ENCODE measurements at places on chromosomes 2 and 18.
A peak's percentile ranks its signal among the peaks of the same experiment; 100 is the strongest.

DNA sequence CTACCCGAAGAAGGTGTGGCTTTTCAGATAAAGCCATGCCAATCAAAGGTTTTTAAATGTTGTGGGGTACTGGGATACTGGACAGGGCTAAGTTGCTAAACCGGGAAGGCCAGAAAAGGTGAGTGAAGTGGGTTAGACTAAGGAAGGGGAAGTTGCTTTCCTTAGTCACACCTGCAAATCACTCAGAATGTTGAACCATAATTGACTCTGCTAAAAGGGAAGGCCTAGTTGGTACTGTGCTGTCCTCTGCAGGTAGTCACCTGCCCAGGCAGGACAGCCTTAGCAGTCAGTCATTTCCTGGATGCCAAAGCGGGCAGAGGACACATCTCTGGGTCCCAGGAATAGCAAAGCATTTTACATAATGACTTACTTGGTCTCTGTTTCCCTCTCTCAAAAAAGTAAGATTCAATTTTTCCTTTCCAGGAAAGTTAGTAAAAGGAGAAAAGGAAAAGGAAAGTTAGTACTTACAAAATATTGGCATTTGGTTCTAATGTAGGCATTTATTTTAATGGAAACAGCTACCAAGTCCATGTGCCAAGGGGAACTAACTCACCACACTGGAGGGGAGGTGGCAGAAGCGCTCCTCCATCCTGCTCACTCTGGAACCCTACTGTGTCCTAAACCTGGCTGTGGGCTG lies 60.3 kb downstream of the RFTN2 start:
- no peak for DNase-seq

GRCh38 chr18:39806525-39806924 lies 2148.5 kb upstream of the PIK3C3 start:
- DNase-seq: no peak

DNA sequence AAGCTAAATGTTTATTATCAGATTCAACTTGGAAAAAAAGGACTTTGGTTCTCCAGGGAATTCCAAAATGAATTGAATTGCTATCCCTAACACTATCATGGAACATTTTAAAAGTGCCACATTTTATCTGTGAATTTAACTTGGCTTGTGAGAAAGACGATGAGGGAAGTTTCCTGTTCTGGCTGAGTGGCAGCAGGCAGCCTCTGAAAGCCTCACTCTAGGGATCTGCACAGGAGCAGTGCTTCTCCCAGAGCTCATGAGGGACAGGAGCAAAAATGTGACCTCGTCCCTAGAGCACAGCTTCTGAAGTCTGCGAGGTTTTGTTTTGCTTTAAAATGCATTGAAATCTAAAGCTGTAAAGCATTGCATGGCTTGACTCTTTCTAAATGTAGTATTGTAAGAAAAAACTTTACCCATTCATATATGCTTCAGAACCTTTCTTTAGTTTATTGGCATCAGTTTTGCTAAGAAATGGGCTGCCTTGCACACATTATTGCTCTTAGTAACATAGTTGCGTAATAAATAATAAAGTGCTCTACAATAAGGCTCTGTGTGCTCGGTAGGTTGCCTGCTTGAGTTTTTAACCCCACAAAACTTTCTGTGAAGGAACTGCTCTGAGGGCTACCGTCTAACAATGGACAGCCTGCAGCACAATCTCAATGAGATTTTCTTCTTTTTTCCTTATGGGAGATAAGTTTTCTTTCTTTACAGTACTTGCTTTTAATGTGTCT lies 136.2 kb upstream of the CDCA7 start:
- DNase-seq: no peak

GRCh38 chr2:160043265-160043664 lies 19.1 kb downstream of the PLA2R1 start:
- DNase-seq: no peak

DNA sequence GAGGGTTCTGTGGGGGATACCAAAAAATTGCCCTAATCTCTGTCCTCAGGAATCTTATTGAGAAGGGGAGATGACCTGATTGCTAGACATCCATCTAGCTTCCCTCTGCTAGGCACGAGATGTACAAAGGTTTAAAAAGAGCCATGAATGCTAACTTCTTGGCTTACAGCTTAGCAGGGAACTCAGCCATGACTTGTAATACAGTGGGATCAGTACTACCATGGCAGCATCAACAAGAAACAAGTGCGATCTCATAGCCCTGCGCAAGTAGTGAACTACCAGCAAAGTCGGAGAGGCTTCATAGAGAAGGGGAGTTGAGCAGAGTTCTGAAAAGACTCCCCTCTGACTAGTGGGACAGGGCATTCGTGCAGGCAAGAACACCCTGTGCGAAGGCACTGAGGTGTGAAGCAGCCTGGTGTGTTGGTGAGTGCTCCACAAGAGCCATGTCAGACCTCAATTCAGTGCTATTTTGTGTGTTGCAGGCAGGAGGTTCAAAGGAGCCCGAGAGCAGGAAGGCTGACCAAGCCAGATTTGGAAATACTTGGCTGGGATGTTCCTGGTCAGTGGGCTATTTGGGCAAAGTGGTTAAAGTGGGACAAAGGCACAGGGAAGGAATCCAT lies 130.0 kb downstream of the FMNL2 start:
- no peak for DNase-seq

- DNase-seq: no peak
Observed at GRCh38 chr2:238157506-238158017, 1.2 kb upstream of the ERFE start.

DNA sequence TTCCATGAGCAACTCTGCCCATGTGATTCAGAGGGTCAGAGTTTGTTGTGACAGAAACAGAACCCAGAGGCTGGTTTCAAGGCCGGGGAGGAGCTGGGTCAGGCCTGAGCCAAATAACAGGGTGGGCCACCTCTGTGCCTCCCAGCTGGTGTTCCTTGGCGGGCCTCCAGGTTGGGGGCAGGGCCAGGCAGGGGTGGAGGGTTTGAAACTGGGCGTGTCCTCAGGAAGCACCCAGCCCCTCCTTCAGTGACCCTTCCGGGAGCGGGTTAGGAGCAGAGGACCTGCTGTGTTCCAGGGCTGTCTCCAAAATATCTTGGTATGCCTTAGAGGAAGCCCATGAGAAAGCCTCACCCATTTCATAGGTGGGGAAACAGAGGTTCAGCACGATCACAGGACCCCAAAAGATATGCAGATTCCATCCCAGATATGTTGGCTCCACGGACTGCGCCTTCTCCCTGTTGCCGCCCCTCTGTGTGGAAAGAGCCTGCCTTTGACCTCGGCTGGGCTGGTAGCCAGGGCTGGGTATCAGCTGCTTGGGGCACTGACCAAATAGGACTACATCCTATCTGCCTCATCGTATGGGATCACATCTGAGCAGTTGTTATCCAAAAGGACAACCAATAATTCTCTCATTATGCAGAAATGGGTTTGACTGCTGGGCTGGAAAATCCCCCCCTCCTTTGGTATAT lies 74.8 kb upstream of the GLI2 start:
- peak; percentile 18 for DNase-seq

DNA sequence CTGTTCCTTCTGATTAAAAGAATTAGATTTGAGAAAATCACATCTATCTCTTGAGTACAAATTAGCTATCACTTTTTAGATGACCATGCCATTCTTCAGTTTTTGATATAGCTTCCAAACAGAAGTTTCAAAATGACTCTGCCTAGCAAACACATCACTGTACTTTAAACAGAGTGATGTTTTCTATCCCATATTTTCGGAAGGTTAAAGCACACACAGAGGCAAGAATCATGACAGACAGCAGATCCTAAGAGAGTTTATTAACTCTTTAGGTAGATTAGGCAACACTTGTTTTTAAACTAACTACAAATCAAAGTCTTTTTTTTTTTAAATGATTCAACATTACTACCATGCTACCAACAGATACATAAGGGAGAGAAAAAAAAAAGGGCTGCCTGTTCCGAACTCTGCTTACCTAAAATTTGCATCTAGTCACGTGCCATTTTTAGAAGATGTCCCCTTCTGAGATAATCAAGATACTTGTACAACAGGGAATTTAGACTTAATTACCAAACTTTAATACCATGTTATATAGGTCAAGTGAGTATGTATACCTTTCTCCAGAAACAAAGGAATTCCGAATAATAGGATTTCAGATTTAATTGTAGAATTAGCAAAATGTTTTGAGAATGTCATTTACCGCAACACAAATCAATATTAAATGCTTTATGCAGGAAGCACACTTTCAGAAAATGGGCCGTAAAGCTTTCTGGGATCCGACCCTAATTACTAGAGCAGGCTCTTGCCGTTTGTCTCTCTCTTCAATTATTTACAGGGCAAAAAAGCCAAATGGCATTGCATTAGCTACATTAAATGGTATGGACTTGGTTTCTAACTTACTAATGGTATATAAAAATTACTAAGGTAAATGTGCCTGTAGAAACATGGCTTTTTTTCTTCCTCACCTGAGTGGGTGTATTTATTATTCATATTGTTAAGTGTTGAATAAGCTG lies 2.6 kb downstream of the RBMS1 start:
- no peak for DNase-seq

- no peak for DNase-seq
Observed at GRCh38 chr2:119536211-119536610, 8.0 kb upstream of the CFAP221 start.

DNA sequence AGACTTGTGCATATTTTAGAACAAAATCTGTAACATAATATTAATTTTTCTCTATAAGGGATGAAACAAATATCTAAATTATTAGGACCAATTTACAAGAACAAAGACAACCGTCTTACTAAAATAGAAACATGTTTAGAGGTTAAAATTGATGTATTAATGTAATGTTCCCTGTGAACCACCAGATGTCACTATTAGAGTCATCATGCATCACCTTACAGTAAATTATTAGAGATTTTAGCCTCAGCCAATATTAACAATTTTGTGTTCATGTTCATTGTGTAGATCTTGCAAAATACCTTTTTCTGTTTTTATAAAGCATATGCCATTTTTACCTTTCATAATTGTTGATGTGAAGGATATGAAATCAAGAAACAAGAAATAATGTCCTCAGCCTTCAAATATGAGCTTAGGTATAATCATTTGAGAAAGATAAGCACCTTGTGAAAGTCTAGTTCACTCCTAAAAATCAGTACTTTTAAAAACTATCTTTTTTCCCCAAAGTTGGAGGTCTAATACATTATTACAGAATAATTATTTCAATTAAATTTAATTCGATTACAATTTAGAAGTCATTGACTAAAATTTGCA lies 344.3 kb upstream of the KCNH7 start:
- DNase-seq: peak; percentile 6

- DNase-seq: no peak
Observed at GRCh38 chr18:30860741-30861140, 181.8 kb downstream of the DSC3 start.

DNA sequence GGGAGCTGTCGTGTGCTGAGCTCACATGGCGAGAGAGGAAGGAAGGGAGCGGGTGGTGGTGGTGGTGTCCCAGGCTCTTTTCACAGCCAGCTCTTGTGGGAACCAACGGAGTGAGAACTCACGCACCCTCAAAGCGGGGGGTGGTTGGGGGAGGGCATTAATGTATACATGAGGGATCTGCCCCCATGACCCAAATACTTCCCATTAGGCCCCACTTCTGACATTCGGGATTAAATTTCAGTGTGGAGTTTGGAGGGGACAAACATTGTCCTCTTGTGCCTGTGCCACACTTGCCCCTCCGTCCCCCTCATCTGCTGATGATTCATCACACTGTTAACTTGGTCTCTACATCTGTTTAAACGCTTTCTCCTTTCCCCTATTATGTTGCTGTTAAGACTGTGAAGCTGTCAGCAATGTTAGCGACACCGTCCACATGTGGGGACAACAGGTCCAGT lies 22.5 kb downstream of the INPP4A start:
- DNase-seq: no peak

- DNase-seq: no peak
Observed at GRCh38 chr2:156666130-156666785, 230.1 kb downstream of the GPD2 start.

- DNase-seq: no peak
Observed at GRCh38 chr2:30503695-30504052, 56.6 kb downstream of the LCLAT1 start.

DNA sequence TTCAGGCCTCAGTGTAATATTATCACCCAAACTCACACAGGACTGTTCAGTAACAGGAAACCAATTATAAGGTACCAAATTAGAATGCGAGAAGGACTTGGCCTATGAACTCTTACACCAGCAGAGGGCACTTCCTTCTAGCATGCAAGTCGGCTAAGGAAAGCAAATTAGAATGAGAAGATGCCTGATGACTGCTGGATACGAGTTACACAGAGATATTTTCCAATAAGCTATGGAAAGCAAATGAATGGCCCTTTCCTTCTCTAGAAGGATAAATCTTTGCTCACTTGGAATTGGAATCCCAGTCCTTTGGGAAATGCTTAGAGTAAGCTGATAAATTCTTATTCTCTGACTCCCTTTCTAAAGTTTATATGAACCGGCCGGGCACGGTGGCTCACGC lies 109.8 kb downstream of the AP1S3 start:
- DNase-seq: no peak

DNA sequence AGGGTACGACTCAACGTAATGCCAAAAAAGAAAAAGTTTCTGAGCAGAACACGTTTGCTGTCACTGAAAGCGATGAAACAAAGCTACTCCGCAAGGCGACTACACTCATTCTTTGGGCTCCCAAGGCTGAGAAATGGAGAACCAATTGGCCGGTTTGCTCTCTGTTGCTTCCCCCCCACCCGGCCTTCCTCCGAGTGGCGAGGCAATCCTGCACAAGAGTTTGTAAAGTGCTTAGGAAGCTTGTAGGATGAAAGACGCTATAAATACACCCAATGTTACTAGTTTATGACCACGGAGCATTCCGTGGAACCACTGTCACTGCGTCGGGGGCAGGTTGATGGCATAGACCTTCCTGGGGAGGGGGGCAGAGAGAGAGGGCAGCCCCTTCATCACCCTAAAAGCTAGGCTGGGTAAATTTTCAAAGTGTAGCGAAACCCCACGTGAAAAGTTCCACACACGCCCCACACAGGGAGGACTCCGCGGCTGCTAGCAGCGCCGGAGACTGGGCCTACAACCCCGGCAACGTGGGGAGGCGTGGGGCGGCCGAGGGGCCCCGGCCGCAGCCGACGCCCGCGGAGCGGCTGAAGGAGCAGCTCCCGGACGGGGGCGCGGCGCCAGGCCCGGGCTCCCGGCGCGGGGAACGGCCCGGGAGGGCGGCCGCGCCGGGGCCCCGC lies 915 bp downstream of the CUL3 start:
- DNase-seq: no peak

DNA sequence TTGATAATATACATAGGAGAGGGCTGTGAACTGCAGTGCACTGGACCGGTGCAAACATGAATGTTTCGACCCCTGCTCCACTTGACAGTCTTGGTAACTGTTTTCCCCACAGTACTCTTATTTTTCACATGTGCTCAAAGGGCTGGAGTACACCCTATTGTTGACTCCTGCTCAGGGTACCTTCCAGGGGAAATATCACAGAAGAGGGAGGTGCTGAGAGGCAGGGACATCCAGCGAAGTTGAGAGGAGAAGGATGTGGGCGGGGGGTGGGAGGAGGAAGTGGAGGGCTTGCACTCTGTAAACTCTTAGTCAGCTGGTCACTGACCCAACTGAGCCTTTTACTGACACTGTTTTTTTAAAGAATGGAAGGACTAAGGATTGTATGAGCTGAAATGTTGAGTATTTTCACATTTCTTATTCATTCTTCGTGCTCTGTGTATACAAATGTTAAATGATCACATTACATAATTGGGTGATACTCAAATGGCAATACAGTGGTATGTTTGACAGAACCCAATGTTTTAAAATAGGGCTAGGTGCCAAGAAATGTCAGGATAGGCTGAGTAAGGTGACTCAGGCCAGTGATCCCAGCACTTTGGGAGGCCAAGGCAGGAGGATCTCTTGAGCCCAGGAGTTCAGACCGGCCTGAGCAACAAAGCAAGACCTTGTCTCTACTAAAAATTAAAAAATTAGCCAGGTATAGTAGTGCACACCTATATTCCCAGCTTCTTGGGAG lies 10.0 kb downstream of the INPP4A start:
- no peak for DNase-seq

GRCh38 chr18:53148123-53148522 lies 808.1 kb downstream of the DCC start:
- DNase-seq: no peak

All from hippocampal formation (tissue), 2 donors.